Kidney epithelial cell (primary cell): ENCODE measurements at places on chromosomes 6 and 20.

GRCh38 chr20:34815636-34816035, 9.8 kb downstream of the NCOA6 start:
- DNase-seq, result no peak

DNA sequence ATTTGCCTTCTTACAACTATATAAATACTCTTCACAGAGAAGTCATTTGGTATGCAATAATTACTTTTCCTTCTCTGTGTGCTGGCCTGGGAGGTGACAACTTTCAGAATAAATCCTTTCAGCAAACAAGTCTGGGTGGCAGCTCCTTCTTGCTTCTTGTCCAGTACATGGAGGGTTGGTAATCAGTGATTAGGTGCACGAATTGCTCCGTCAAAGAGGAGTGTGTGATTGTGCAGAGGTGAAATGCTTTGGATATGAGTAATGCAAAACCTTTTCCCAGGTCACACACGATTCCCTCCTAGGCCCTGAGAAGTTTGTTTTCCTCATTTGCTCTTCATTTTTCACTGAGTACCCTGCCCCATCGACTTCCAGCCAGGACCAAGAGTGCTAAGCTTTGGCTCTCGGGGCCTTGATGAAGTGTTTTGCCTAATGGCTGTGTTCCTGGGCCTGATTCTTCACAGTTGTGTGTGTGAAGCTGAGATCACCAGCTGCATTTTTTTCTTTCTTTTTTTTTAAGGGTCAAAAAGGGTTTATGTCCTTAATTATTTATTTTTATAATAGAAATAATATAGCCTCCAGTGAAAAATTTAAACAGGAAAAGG, 216.5 kb downstream of the ZMYND8 start:
- DNase-seq, result peak; percentile 52

DNA sequence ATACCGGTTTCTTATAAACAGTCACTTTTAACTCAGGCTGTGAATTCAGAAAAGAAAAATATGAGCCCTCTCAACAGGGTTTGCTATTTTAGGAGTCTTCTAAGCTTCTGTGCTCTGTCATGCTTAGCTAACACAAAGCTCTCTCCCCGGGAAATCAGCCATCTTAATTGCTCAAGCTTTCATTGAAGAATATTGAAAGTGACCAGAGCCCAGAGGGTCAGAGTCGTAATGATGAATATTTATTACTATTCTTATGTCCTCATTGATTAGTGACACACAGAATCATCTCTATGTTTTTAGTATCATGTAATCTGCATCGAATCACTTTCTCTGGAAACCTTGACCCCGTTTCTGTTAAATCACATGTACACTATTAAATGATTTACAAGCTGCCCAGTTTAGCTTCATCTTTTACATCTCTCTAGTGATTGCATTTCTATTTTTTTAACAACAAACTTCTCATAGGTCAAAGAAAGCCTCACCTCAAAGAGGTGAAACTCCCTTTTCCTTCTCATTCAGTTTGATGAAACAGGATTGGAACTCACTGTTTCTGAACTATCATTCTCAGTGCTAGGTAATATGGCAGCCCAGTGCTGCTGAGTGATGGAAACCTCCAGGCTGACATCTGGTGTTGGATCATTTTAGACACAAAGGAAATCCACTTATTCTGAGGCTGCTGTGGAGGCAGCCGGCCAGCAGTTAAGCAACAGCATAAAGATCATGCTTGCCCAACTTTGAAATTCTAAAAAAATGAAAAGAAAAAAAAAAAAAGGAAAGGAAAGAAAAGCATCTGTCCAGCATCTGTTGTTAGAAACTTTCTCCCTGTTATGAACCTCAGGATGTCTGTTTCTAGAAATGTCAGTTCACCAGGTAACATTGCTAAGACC, 96.3 kb downstream of the RFPL4B start:
- no peak for DNase-seq

DNA sequence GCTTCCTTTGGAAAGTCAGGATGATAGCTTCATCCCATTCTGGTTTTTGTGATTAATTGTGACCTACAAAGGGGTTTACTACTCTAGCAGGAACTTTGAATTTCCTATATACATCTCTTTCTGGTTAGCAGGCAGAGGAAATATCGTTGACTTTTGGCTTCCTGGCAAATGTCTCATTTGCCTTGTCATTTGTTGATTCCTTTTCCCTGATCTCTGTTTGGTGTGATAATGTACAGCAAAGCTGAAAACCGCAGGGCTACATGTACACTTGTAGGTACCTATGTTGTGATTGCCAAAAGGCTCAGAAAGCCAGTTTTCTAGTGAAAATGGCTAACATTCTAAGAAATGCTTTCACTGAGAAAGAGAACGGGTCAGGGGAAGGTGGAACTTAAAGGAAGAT, 44.3 kb downstream of the TOP1 start:
- DNase-seq, result no peak

GRCh38 chr6:76397966-76398365, 325.5 kb upstream of the IMPG1 start:
- DNase-seq, result no peak

- no peak for DNase-seq
Measured at GRCh38 chr20:32534661-32535240, 50.4 kb downstream of the NOL4L start.

DNA sequence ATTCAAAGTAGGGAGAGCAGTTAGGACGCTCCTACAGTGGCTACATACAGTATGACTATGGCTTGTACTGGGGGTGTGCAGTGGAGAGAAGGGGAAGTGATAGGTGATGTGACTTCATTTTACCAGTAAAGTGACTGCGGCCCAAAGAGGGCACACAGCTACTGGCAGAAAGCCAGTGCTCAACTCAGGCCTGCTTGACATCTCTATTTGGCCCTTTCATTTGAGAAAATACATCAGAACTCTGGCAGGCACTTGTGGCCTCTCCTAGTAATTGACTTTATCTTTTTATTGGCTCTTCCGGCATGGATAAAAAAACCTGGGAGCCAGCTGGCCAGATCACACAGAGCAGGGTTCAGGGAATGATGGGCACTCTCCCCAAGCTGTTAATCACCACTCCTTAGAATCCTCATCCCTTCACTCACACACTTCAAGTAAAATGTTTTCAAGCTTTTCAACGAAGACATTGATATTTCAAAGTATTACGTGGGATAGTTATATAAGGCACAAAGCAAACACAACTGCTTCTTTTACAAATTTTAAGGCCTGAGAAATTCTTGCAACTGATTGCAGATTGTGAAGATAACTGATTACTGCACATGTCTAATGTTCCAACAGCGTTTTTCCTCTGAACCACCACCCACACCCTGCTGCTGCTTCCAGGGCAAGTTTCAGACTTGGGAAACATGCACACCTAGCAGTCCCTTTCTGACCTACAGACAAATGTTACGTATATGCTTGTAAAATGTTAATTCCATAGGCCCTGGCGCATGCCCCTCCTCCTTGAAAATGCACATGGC, 73.5 kb downstream of the TNFRSF21 start:
- DNase-seq, result no peak

DNA sequence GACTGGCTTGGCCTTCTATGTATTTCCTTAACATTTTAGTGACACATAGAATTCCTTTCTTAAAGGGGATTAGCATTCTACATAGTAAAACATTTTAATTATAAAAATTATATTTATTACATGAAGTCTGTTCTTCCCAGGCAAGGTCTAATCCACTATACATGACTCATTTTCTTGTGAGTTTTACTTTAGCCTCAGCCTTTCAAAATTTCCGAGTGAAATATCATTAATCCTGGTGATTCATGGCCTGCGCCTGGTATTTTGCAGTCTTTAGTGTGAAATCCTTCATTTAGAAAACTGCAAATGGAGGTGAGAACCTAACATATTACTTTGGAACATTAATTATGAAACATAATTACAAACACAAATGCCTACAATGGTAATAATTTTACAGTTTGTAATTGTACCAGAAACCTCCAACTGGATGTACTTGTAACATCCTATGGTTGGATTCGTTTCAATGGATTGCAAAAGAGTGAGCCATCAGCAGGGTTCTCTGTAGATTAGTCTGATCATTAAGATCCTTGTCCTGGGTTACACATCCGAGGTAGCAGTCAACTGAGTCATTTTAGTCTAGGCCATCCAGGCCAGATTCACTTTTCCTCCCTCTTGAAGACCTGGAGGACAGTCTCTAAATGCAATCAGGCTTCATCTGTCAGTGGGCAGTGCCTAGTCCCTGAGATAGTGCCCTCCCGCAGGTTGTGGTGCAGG, 272.0 kb downstream of the PACRG start:
- no peak for DNase-seq

DNA sequence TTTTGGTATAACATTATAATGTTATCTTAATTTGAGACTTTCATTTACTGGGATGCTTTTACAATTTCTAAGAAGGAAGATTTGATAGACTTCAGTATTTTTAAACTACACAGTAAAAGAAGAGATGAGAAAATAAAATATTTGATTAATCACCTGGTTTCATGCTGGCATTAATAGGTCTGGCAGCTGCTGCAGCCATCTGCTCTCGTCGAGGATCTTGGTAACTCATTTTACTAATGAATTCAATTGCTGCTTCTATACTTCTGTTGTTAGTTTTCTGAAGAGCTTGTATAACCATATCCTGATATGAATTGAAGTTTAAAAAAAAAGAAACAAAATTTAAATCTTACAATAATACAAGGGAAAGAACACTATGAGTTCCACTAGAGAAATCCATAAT, 23.0 kb downstream of the LATS1 start:
- no peak for DNase-seq
